NT2/D1 (cell line): ENCODE measurements at places on chromosomes 12 and 14.
A peak's percentile ranks its signal among the peaks of the same experiment; 100 is the strongest.

- DNase-seq = no peak
These were observed 12.0 kb downstream of the LUM start for GRCh38 chr12:91099341-91099740.

DNA sequence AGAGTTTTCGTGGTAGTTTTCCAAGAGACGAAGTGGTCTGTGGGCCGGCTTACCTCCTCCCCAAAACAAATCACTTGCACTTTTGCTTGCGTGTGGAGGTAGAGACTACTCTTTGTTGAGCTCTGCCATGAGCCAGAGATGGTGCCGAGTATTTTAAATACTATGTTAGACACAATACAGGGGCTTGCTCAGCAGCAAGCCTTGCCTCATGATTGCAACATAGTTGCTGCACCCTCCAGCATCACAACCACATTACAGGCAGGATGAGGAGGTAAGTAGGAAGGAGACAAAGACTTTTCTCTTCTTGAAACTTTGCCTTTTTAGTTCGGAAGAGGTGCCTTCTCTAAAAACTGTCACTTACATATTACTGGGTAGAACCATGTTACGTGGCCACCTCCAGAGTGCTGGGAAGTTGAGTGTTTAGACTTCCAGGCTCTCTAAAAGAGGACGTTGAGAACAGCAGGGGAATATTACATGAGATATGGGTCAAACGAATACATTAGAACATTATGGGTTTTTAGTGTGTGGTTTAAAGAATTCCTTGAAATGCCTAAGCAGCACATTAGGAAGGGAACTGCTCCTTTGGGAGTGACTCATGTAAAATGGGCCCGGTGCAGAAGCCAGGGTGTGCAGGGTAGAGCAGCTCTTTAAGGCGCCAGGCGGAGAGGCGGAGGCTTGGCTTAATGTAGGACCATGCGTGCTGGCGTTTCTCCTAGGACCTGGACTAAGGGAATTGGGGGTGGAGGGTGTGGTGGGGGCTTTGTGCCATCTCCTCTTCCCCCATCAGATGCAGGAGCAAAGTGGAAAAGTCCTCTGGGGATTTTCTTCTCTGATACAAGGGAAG, 110.6 kb upstream of the PRMT8 start:
- no peak for DNase-seq

- DNase-seq = no peak
These were observed 29.2 kb upstream of the TMED10 start for GRCh38 chr14:75205591-75205990.

DNA sequence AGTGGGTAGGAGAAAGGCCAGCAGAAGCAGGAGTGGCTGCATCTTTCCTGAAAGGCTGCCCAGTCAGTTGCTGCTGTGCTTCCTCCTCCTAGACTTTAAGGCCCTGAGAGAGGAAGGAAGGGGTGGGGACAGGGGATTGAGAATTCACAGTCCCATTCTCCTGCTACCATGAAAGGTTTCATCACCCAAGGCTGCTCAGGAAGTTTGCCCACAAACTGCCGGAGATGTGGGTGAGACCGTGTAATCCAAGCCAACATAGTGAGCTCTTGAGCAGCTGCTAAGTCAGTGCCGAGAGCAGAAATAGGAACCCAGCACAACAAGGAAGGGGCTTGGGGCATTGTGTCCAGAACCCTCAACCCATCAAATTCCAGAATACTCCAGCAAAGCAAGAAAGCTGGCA, at the start of gene CTSG:
CTSG (minus strand) TSS at position 69 of the 400 bp plus-strand sequence; CDS start at position 42, 27 bp downstream.
- no peak for DNase-seq

DNA sequence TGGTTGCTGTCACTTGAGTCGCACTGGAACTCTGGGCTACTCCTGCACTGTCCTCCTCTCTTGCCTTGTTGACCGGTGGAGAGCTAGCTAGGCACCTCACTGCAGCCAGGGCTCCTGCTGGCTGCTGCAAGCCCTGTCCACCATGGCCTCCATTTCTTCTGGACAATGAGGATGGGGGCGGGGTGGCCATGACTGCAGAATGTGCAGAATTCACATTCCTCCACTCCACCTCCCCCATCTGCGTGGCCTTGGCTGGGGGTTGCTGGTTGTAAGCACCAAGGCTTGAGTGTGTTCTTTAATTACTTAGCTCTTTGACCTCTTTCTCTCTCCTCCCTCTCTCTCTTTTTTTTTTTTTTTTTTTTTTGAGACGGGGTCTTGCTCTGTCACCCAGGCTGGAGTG, 248.5 kb downstream of the PCNX1 start:
- peak; percentile 32 for DNase-seq

- DNase-seq = peak; percentile 92
These were observed at the start of the genes KIAA0586 and TIMM9 for GRCh38 chr14:58427281-58428117. Gene KIAA0586 (plus strand): TSS chr14:58427719. CDS start chr14:58428265, 546 bp downstream. Gene TIMM9 (minus strand): TSS chr14:58427531. CDS start chr14:58411945, 15,586 bp downstream.

DNA sequence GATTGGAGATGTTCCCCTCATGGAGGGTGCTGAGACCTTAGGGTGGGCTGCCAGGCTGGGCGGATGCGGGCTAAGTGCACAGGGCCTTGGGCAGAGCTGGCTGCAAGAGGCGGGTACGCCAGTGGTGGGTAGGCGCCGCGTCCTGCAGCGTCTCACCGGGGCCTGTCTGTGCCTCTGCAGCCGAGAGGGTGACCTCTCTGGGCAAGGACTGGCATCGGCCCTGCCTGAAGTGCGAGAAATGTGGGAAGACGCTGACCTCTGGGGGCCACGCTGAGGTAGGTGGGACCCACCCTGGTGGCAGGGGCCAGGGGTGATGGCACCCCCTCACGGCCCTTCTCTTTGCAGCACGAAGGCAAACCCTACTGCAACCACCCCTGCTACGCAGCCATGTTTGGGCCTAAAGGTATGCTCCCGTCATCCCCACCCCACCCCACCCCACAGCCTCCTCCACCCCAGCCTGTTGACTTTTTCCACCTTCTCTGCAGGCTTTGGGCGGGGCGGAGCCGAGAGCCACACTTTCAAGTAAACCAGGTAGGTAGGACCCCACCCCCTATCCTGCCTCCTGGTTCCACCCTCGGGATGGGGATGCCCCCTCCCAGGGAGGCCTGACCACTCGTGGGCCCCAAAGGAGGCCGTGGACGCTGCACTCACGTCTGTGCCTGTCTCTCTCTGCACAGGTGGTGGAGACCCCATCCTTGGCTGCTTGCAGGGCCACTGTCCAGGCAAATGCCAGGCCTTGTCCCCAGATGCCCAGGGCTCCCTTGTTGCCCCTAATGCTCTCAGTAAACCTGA, 1.5 kb downstream of the CRIP1 start:
- DNase-seq = no peak

DNA sequence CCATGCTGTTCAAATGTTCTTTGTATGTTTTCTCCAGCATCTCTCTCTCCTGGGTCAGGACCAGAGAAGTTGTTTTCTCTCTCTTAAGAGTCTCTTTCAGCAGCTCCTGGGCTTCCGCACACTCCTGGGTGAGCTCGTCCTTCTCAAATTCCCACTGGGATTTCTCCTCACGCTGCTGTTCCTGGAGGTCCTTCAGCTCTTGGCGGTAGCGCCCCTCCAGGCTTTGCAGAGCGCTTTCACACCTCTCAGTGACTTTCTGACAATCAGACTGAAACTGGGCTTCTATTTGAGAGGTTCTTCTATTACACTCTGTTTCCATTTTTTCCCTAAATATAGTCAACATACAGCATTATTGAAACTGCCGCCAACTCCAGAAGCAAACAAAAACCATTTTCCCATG, 72.7 kb downstream of the NIN start:
- no peak for DNase-seq

- peak; percentile 32 for DNase-seq
These were observed 86.5 kb upstream of the SLC38A2 start for GRCh38 chr12:46459111-46459510.

GRCh38 chr12:3959799-3960560, 86.8 kb upstream of the PARP11 start:
- DNase-seq = no peak
